ENCODE measurements at places on chromosomes 4 and X.

DNA sequence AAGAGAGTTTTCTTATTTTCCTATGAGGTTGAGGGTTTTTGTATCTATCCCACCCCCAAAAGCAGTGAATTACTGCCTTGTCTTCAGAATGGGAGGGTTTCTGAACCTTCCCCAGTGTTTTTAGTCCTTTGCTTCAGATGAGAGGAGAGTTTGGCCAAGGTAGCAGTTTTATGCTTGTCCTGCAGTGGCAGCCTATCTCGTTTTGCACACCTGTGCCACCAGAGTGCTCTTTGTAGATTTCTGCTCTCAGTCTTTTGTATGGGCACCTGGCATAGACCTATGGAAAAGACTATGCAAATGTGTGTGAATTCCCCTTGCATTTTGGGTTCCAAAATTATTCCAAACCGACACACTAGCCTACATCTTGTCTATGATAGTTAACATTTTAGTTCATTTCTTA is 5.8 kb downstream of the TBC1D19 start:
- no peak for DNase-seq

DNA sequence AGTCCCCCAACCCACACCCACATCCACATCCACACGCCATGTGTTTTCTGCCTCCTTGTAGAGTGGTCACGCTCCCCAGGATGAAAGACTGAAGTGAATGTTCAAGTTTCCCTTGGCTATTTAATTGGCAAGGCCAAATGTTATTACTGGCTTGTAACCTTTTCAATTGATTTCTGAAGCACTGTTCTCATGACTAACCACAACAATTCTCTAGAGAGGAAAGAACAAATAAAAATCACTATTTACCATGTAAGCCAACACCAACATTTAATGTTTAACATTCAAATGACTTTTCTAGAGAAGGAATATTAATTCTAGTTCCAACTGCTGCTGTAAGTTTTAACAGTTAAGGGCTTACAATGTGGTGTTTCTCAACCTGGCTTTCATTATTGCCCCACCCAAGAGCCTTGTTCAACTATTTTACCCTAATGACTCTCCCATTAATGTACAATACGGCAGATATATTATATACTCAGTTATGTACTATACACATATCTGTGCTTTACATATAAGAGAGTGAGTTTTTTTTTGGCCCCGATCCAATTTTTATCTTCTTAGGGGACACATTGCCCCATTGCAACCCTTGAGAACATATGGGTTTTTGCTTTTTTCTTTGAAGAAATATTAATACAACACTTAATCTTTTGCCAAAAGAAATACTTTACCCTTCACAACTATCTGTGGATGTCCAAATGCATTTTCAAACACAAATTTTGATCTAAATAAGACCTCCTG is 46.5 kb downstream of the RELL1 start:
- no peak for DNase-seq

DNA sequence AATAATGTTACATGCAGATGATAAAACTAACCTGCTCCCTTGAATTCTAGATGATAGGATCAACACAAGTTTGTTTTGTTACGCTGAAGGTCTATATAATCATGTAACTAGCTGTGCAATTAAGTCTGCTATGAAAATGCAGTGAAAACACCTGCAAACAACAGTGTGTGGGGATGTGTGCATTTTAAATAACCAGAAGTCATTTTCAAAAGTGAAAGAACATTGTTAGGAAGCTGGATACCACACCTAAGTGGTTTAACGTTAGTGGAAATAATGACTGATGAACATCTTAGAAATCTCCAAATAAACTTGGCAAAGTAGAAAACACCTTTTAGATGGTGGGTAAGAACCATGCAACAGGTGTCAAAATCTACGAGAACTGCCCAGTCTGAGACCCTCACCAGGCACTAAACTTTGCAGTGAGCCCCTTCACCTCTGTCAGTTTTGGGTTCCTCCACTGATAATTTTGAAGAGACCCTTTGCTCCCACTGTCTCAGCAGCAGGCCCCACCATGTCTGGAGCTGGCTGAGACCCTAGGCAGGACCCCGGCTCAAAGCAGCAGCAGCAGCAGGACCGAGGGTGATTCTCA is 36.6 kb downstream of the CHST7 start:
- no peak for DNase-seq

GRCh38 chrX:146602246-146602645 is 207.3 kb upstream of the CXorf51B start:
- DNase-seq, result no peak

DNA sequence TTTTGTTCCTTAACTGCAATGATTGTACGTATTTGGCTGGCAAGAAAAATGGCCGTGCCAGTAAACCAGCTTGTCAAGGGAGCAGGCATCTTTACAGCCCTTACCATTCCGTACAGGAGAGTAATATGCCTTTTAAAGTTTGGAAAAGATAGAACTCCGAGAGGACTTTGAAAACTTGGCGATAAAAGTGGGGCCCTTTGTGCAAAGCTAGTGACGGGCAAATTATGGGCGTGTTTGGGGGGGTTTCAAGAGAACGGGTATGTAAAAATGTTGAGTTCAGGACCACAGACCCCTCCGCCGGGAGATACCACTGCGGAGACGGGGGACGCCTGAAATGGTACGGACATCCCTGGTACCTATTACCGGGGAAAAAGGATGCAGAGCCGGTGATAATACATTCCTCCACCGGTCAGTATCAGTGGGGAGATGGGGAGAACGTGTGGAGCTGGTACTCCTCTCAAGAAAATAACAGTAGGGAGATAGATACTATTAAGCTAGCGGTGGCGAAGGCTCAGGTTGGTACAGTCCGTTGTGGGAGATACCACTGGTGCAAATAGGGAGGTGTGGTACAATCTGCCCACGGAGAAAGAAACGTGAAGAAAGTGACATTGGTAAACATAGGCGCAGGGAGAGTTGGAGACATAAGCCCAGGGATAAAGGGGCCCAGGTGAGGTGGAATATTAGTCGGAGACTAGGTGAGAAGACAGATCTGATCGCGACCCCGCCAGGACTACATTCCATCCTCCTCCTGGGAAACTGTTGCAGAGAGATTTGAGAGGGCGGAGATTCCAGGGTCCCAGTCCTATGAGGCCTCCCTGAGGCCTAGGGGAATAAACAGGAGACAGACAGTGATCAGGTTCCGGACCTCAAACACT is 14.5 kb downstream of the SPACA5 start:
- peak; percentile 62 for DNase-seq

- no peak for DNase-seq
Observed at GRCh38 chrX:5086388-5086787, 1142.3 kb downstream of the NLGN4X start.

DNA sequence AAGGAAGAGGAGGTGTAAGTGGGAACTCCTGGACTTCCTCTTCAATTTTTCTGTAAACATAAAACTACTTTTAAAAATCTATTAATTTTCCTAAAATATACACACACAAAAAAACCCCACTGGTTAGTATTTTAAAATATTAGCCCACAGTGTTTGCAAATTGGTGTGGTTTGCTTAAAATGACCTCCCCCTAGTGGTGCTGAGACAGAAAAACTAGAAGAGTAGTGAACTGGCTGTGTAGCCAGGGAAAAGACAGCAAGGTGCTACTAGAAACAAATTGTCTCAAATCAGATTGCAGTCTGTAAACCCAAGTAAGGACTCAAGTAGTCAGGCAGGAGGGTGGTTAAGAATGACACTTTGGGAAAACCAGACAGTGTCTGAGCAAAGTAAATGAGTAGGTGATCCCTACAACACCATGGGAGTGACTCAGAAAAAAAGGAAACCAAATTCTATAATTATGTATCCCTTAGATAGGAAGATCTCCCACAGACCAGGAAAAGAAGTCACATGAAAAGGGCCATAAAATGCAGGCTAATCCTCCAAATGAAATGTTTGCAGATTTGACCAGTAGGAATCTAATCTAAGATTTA is 26.0 kb downstream of the AMTN start:
- DNase-seq, result no peak

- DNase-seq, result no peak
Observed at GRCh38 chr4:151198748-151199147, 78.2 kb upstream of the PRSS48 start.

DNA sequence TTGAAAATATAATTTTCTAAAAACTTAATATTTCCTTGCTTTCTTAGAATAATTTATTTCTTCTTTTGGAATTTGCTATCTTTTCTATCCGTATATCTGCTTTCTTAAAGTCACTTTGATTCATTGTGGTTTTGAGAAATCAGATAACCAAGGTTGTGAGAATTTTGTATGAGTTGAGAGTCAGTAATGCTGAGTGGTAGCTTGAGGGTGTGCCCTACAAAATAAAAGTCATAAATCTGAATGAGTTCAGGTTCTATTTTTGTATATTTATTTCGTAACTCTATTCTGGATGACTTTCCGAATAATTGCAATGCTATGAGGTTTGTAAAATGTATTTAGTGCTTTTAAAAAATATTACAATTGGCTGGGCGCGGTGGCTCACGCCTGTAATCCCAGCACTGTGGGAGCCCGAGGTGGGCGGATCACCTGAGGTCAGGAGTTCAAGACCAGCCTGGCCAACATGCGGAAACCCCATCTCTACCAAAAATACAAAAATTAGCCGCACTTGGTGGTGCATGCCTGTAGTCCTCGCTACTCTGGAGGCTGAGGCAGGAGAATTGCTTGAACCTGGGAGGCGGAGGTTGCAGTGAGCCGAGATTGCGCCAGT is 8.9 kb downstream of the COPS4 start:
- peak; percentile 41 for DNase-seq

DNA sequence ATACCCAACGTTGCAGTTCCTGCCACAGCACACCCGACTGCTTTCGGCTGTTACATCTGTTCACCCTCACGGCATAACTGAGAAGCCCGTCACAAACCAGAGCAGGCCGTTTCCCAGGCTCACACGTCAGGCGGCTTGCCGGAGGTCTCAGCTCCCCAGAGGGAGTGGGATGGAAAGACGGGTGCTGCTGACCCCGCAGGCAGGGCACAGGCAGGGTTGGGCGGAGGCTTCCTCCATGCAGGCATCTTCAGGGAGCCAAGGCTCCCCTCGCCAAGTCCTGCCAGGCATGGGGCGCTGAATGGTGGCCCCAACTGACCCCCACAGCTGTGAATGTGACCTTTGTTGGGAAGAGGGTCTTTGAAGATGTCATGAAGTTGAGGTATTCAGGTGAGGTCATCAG is 57.5 kb downstream of the ACOX3 start:
- DNase-seq, result no peak

DNA sequence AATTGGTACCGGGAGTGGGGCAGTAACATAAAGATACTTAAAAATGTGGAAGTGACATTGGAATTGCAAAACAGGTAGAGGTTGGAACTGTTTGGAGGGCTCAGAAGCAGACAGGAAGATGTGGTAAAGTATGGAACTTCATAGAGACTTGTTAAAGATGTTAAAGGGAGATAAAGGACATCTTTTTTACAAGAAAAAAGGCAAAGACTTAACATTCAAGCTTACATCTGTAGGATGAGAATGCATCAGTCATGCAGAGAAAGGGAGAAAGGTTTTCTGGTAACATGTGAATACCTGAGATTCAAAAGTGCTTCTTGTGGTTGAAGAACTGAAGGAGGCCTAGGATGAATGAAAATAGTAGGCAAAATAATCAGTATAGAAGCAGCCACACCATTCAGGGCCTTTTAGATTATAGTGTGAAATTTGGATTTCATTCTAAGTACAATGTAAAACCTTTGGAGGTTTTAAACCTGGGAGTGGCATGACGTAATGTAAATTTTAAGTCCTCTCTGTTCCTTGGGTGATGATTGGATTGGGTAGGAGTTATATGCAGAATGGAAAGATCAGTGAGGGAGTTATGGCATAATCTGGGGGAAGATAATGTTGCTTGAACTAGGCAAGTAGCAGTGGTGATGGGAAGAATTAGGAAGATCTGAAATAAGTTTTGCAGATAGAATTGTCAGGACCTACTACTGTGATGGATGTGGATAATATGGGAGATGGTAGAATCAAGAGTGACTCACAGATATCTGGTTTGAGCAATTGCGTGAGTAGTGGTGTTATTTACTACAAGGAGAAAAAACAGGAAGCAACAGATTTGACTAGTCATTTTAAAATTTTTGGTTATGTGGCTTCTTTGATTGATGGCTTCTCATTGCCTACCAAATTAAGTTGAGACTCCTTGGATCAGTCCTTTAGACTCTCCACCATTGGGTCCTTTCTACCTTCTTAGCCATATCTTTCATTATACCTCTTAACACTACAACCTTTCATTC is 138.7 kb downstream of the VSIG4 start:
- DNase-seq, result no peak

DNA sequence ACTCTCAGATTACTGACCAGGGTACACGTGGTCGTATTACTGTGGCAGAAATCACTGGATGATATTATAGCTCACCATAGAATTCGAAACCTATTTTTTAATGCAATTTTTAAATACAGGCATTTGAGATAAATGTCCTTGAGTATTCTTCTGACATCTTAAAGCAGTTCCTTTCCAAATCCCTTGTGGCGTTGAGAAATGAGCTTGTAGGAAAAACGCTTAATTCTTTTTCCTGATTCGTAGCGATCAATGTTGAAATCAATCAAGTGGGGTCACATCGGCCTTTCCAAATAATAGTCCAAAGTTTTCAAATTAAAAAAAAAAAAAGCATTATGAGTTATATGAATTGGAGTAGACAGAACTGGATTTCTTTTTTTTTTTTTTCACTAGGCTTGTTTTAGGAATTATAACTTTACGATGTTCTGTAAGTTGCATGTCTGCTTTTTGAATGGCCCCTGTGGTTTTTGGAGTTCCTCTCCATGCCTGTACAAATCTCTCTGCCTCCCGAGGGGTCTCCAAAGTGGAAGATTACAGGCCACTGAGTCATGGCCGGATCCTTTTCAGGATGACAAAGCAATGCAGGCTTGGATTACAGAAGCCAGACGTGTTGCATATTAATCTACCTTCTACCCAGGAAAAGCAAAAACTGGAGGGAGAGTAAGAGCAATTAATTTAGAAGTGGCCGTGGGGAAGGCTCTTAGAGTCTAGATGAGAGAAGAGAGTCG is 226.1 kb downstream of the SHOX start:
- DNase-seq, result no peak

DNA sequence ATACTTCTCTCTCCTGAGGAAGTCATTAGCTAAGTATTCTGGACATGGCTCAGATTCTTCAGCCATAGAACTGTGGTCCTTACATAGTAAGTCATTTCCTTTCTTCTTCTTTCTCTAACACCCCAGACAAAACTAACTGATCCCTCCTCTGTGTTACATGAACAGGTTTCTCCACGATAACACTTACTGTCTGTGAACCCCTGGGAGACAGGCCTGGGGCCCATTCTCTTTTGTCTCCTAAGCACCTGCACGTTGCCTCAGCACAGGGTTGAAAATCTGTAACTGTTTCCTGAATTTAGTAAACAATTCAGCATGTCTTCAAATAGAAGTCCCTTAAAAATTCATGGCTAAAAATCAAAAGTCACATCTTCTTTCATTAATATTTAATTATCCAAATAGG is 24.7 kb downstream of the APBB2 start:
- no peak for DNase-seq

- no peak for DNase-seq
Observed at GRCh38 chr4:16450724-16451123, 224.5 kb upstream of the TAPT1 start.

DNA sequence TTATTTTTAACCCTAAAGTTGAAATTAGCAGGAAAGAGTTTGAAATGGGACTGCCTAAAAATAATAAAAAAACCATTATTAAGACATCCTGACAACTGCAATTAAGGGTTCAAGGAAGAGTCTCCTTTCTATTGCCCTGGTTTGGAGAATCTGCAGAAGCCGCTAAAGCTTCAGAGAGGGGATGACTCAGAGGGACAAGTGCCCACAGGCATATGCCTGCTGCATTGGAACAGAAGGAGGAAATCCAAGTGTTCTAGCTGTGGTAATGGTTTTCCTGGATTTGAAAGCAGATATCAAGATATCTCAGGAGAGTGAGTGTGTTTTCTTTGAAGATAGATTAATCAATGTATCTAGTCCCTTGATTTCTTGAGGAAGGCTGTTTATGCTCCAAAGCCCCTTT is 235.1 kb upstream of the TAPT1 start:
- DNase-seq, result no peak

- DNase-seq, result no peak
Observed at GRCh38 chr4:1927675-1928074, 56.5 kb downstream of the NSD2 start.

Data from hepatic stellate cell (primary cell).